Lower lobe of right lung (tissue), 2 donors: ENCODE measurements at places on chromosomes 4 and X. TPM values are rescaled to one million over a fixed set of nuclear protein-coding genes. Genes with fewer than 3 reads are reported as not detected.
A peak's percentile ranks its signal among the peaks of the same experiment; 100 is the strongest.

Gene UGT2B15
- not detected for total RNA-seq

DNA sequence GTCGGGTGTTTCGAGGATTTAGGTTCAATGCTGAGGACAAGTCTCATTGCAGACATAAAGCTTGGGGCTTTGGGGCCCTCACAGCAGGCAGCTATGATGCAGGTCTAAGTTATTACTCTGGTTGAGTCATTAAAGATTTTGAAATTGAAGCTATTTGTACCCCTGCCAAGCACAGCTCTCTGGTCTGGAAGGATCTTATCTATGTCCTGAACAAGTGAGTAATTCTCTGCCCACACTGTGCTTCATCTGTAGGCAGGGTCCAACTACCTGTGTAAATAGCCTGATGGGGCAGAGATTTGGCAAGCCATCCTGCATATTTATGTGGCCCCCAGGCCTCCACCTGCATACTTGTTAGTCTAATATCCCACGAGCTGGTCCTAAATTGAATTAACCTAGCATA, 41.4 kb upstream of the MAGEA4 start:
- no peak for DNase-seq

DNA sequence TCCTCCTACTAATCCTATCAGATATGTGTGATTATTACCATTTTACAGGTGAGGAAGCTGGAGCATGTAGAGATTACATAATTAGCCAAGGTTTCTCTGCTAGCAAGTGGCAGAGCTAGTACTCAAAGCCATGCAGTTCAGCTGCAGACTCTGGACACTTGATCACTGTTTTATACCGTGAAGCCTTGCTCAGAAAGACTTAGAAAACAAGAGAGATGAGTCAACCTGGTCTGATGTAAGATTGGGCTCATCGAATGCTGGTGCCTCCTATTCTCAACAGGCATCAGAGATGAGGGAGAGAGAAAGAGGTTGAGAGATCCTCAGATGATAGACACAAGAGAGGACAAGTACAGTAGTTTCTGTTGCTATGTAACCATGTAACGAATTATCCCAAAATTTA, 19.0 kb upstream of the PDE5A start:
- DNase-seq: no peak

GRCh38 chrX:113920661-113921060, 663.2 kb upstream of the HTR2C start:
- DNase-seq: no peak

Gene PDLIM5
- total RNA-seq: 75.8 TPM

Gene RAB41
- not detected for total RNA-seq

- DNase-seq: no peak
Observed at GRCh38 chr4:40822420-40823166, 72.8 kb downstream of the NSUN7 start.

DNA sequence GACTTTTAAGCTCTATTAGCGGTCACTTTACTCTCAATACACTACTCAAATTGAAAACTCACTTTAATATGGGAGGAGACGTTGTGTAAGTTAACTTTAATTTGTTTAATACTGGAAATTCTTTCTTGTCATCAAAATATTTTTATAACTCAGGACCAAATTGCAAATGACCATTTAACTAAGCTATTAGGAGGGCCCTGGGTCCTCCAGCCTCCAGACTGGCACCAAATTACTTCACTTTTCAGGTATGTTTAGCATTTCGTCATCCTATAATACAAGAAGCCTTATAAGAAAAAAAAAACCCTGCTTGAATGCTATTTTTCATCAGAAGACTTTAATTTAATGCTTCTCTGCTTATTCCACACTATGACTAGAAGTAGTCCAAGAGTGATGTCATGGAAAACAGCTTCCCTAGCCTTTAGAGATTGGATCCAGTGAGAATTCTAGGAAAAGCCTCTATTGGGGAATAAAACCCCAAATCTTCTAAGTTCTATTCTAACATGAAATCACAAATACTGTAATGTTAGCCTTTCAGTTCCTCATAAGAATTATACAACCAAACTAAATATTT, 6.6 kb downstream of the KLHL15 start:
- DNase-seq: no peak

- DNase-seq: no peak
Observed at GRCh38 chr4:89021684-89022083, 35.3 kb downstream of the FAM13A start.

- DNase-seq: no peak
Observed at GRCh38 chr4:64967286-64967685, 558.0 kb upstream of the TECRL start.

DNA sequence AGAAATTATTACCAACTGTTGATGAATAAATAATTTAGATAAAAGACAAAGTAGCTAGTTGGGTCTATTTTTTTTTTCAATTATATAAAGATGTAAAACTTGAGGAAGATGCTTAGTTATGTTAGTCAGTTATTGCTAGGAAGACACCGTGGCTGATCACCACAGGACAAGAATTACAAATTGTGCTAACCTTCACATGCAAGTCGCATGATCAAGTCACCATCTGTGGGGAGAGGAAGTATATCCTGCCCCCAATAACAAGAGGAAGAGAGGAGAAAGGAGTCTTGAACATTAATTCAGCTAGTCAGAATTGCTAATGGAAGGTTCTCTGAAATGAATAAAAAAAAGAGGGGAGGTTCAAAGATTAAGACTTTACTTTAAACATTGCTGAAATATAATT, 52.3 kb downstream of the CPEB2 start:
- DNase-seq: no peak

DNA sequence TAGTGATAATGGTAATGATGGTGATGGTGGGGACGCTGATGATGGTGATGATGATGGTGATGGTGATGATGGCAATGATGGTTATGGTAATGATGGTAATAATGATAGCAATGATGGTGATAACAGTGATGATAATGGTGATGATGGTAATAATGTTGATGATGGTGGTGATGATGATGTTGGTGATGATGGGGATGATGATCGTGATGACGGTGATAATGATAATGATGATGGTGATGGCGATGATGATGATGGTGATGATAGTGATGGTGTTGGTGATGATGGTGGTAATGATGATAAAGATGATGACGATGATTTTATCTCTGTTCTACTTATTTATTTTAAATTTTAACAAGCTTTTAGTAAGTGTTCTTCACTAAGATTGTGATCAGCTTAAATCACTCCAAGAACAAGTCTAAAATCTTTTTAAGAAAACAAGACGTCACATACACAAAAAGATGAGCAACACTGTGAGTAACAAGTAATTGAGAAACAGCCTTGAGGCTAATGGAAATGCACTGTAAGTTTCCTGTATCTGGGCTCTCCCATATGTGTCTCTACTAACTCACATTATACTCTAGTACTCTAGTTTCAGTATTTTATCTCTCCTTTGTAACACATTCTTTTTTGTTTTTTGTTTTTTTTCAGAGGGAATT, 480.2 kb upstream of the PRKX start:
- no peak for DNase-seq

GRCh38 chr4:141121768-141122454, 11.4 kb downstream of the RNF150 start:
- no peak for DNase-seq

GRCh38 chr4:85058551-85058950, 92.1 kb upstream of the WDFY3 start:
- no peak for DNase-seq

- peak; percentile 18 for DNase-seq
Observed at GRCh38 chr4:3037957-3038461, 36.3 kb downstream of the HTT-AS start.

- peak; percentile 84 for DNase-seq
Observed at GRCh38 chr4:40055863-40056715, 561 bp upstream of the N4BP2 start.

- DNase-seq: no peak
Observed at GRCh38 chr4:164379694-164380093, 374.2 kb upstream of the SMIM31 start.

DNA sequence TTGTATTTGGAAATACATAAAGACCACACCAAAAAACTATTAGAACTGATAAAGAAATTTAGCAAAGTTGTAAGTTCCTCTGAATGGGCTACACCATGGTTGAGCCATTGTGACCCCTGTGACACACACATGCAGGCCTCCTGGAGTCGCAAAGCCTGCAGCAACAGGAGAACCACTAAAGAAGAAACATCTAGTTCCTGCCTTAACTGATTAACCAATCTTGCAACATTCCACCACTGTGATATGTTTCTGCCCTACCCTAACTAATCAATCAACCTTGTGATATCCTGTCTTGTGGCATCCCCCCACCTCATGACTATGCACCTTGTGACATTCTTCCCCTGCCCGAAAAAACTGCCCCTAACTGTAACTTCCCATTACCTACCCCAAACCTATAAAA, 401.8 kb downstream of the PRDM5 start:
- DNase-seq: no peak

DNA sequence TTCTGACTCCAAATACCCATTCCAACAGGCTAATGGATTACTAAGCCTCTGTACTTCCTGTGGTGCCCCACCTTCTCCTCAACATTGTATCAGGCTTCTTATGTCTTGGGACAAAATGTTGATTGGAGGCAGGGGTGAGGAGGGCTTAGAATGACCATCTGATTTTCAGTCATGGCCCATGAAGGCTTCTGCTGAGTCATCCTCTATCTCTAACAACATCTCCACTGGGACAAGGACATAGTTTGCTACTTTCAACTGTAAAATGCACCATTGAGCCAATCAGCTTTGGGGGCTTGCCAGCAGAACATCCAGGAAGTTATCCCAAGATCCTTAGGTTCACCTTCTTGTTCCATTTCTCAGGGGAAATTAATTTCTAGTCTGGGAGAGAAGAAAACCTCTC, 29.5 kb downstream of the MAGEB17 start:
- DNase-seq: no peak

Gene NAA11
- total RNA-seq: not detected

DNA sequence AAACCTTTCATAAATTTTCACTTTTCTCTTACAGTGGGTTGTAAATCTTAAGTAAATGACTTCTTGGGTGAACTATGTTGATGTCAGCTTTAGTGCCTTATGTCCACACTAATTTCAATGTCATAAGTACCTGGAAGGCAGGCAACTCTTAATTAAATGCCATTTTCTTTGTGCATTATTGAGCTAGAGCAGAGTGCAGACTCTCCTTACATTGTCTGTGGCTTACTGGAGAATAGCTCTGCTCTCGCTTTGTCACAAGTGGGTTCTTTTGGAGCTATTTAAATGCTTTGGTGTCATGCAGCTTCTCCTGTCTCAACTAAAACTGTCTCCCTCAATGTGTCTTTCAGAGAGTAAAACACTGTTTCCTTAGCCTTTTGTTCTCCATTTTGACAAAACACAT, 411.6 kb downstream of the STIM2 start:
- DNase-seq: no peak

Gene BCORL1
- total RNA-seq: 13.6 TPM

DNA sequence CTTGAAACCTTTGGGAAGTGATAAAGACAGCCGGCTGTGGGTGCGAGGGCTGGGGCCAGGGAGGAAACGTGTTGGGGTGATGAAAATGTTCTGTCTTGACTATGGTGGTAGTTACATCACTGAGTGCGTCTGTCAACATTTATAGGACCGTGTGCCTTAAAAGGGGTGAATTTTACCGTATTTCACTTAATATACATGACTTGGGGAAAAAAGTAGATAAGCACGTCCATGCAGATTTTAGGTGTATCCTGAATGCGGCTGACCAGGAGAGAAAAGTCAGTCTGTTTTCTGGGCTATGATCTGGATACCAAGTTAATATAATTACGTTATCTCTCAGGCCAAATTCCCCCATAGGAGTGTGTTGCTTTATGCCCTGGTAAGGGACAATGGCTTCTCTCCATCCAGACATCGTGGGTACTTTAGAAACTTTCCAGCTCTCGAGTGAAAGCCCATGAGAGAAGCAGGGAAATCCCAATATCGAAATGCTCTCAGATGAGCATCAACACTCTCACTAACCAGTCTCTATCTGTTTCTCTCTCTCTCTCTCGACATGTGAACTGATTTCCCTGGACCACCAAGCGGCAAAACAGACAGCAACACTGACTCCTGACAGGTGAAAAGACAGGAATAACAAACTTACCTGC, 71.5 kb downstream of the IRF2 start:
- no peak for DNase-seq

Gene POU3F4
- total RNA-seq: not detected

DNA sequence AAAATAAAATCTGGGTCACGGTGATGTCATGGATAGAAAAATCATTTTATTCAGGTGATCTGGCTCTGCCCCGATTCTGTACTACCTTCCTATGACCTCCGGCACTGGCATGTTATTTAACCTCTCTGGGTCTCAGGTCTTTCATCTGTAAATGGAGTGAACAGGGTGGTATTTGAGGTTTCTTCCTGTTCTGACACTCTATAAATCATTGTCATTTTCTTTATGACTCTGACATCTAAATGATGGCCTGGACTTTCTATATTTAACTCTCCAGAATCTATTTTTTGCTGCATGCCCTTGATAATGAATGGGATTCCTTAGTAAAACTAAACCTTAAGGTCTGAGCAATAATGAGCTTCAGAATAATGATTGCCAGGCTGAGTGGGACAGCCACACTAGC, 422.0 kb upstream of the CNKSR2 start:
- DNase-seq: no peak

- DNase-seq: no peak
Observed at GRCh38 chrX:151984328-151984727, 9.9 kb upstream of the GABRE start.

GRCh38 chrX:8811611-8812010, 10.4 kb upstream of the FAM9A start:
- DNase-seq: no peak

DNA sequence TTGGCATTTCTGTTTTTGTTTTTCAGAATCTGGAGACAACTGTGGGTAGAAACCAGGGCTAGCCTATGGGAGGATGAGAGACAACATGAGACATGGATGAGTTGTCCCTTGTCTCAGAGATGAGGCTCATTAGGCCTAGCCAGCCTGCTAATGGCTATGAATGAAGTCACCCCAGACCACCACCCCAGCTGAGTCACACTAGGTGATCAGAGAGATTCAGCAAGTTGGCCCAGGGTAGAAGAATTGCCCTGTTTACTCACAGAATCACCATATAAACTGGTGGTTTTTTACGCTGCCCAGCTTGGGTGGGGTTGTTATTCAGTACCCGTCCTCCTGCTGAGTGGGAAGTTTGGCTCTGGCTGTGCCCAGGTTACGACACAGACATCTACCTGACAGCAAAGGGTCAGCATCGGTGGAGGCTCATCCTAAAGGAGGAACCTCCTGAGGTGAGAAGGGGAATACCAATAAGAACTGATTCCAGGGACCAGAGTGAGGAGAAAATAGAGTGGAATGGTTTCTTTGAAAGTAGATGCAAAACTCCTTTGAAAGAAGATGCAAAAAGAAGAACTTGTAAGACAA, 17.2 kb upstream of the ARSJ start:
- DNase-seq: no peak

DNA sequence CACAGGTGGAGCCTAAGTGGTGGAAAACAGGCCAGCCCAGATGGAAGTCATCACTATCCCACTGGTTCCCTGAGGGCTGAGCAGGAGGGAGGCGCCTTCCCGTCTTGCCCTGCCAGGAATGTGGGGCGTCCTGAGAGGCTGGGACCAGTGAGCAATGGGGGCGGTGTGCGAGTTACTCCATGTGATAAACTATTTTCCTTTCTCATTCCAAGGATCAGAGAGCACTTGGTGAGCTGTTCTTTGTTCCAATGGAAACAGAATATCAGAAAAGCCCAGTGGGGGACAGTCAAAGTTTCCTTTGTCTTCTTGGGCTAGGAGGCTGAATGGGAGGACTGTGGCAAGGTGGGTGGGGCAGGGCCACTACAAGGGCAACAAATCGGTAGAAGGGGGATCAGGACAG, 86.2 kb downstream of the NHSL2 start:
- DNase-seq: no peak

Gene DIPK2B
- 14.4 TPM for total RNA-seq
